NCI-H187 treated with DMSO at 0.1 percent for 48 hours (cell line): ENCODE measurements at places on chromosomes 3 and 15.

DNA sequence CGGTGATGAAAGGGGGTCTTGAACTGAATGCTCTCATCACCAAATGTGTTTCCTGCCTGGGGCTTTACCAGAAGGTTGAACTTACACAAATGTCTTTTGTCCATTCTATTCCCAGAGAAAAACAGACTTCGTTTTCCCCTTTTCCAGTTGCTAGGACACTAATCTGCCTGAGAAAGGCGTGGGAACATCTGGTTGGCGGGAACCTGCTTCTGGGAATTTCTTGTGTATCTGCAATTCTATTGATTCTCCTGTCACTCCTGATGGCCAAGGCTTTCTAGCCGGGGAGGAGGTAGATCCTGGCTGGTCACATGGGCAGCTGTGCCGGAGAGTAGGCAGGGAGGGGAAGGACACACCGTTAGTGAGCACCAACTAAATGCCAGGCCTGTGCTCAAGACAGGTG, 31.1 kb upstream of the CCDC174 start:
- DNase-seq, result no peak

DNA sequence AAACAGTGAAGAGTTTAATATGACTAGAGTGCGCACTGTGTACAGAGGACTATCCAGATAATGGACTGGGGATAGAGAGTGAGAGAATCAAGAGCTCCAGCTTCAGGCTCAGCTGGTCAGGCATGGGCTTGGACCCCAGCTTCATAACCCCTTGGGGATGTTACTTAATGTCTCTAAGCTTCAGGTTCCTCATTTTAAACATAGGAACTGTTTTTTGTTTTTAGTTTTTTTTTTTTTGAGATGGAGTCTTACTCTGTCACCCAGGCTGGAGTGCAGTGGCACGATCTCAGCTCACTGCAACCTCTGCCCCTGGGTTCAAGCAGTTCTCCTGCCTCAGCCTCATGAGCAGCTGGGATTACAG, 9.9 kb upstream of the BRPF1 start:
- DNase-seq, result no peak

GRCh38 chr3:47884603-47885002, 81.7 kb downstream of the DHX30 start:
- DNase-seq, result no peak

GRCh38 chr3:28907616-28908015, 373.3 kb upstream of the RBMS3 start:
- DNase-seq, result no peak

DNA sequence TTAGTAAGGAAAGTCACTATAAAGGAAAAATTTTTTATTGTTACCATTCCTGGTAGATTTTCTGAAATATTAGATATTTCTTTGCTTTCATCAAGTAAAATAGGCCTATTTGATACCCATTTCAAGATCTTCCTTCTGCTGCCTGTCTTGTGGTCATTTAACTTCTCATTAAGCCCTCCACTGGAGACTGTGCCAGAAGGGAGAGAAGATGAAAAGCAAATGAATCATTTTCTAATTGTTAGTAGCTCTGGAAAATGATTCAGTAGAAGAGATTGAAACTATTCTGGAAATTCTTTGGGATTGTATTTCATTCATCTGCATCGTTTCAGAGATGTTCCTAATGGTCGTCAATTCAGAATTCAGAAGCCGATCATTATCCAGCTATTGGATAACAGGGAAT, 3.2 kb downstream of the KCTD6 start:
- DNase-seq, result no peak

GRCh38 chr3:73485877-73486330, 138.8 kb downstream of the PDZRN3 start:
- DNase-seq, result no peak

GRCh38 chr3:121885386-121885785, 8.8 kb upstream of the SLC15A2 start:
- DNase-seq, result no peak

GRCh38 chr3:195910499-195910845, 2.1 kb upstream of the TNK2 start:
- no peak for DNase-seq

DNA sequence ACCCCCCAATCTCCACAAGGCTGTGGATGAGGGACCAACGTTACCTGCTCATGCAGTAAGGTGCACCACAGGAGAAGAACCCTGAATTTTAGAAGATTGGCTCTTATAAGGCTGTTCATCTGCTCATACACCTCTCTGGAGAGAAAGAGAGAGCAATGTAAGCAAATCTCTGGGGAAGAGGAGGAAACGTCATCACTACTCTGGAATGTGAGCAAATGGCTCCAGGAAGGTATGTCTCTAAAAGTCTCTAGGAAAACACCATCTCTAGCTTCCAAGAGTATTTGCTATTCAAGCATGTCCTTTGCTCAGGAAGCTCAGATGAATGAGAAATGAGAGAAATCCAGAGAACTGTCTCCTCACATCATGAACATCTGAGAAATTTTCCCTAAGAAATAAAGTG, 235.4 kb downstream of the TBL1XR1 start:
- no peak for DNase-seq

DNA sequence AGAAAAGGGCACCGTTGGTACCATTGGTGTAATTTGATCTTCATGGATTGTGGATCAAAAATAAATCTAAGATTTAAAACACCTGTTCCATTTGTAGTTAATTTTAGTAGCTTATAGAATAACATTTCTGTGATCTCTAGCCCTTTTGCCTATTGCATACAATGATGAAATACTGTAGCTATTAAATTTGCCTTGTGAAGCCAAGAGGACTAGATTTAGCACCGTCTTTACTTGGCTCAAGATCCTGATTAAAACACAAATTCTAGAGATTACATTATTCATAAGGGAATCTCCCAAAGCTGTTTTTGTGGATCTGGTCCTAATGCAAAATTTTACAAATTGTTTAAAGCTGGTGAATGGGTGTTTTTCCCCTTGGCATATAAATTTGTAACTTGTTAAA, 8.2 kb downstream of the TBC1D23 start:
- DNase-seq, result no peak

DNA sequence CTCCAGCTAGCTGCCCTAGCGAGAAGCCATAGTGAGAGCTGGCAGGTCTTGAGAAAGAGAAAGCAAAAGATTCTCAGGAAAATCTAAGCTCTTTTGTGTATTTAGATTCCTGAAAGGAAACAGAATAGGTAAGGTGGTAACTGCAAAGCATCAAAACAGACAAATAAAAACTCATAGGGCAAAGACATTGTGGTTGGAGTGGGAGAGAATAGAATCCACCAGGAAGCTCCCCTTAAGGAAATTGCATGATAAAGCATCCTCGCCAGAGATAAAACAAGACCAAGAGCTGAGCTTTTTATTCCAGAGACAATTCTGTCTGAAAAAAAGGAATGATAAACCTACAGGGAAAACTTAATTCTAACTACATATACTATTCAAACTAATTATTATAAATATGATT, 232.6 kb downstream of the SI start:
- DNase-seq, result no peak

GRCh38 chr15:65631503-65631902, 9.8 kb downstream of the SLC24A1 start:
- DNase-seq, result no peak

DNA sequence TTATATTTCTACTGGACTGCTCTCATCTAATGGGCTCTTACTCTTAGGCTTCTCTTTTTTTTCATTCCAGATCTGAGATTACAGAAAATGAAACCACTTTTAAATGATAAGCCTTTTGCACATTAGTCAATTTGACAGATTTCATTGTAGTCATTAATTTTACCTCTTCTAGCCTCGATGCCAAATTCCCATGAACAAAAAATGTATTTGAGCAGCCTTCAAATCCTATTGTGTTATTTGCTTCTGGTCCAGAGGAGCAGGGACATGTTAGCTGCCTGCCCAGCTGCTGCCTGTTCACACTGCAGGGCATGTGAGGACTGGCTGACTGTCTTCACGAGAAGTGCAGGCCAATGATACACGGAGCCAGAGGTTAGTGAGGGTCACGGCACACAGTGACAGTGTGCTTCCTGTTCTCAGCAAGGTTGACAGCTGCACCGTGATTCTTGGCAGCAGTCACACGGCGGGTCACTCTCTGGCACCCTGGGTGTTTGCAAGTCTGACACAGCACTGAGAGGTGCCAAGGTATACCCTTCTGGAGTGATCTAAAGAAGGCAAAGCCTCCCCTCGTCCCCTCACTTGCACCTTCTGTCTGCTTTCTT, 40.8 kb downstream of the KAT2B start:
- DNase-seq, result no peak

DNA sequence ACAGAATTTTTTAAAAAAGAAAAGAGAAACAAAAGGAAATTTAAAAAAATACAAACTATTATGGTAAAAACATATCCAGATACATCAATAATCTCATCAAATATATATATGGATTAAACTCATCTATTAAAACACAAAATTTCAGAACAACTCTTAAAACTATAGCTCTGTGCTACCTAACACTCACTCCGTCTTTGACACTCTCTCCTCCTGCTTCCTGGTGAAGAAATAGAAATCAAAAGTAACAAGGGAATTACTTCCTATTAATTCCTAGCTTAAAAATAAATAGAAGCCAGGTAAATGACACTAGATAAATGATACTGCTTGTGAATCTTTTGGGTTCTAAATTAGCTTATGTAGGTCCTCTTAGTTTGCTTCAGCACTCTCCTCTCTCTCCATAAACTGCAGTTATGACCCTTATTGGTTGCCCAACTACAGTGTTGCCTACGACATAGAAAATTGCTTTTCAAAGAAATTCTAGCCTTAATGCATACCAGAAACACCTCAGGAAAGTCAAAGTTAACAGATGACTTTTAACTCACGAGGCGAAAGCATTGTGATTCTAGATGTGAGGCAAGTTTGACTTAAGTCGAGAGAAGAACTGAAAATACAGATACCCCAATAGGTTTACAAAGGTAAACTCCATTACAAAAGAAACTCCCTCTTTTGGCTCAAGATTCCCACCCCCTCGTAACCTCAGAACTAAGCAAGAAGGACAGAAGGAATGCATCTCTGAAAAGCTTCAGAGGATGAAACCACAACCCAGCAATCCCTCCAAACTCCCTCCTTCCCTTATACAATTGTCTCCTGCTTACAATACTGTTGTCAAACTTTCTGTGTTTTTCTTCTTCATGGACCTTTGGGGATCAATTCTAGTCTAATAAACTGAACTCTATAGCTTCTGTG, 394.7 kb downstream of the FGF12 start:
- no peak for DNase-seq
